ENCODE measurements at places on chromosomes 7 and 10. TPM values are rescaled to one million over a fixed set of nuclear protein-coding genes. Genes with fewer than 3 reads are reported as not detected.

GRCh38 chr7:1973321-1974251 lies 259.2 kb downstream of the MAD1L1 start:
- no peak for DNase-seq

PRRT4 gene
- not detected for total RNA-seq

DNA sequence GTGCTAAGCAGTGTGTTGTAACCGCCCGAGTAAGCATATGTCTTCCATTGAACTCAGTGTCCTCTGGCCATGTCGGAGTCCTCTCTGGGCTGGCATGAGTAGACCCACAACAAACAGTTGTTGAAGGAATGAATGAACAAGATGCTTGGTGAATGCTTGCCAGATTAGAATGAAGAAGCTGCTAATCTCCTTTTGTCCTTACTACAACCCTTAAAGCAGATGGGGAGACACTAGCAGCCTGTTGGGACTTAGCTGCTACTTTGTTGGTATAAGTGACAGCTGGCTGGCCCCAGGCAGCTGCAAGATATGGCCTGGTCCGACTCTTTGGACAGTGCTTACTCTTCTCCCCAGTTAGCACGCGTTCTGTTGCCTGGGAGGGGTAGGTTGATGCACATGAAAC lies 370.1 kb downstream of the RPS24 start:
- DNase-seq = no peak

- DNase-seq = no peak
Measured at GRCh38 chr7:149778696-149779501, 5.5 kb upstream of the ZNF467 start.

TRUB1 gene
- total RNA-seq = 36.6 TPM

GPR85 gene
- 9.1 TPM for total RNA-seq

- DNase-seq = no peak
Measured at GRCh38 chr10:129415215-129416140, 51.6 kb upstream of the MGMT start.

- peak; percentile 39 for DNase-seq
Measured at GRCh38 chr10:51031950-51032349, 42.3 kb upstream of the PRKG1 start.

DRGX gene
- total RNA-seq = not detected

DNA sequence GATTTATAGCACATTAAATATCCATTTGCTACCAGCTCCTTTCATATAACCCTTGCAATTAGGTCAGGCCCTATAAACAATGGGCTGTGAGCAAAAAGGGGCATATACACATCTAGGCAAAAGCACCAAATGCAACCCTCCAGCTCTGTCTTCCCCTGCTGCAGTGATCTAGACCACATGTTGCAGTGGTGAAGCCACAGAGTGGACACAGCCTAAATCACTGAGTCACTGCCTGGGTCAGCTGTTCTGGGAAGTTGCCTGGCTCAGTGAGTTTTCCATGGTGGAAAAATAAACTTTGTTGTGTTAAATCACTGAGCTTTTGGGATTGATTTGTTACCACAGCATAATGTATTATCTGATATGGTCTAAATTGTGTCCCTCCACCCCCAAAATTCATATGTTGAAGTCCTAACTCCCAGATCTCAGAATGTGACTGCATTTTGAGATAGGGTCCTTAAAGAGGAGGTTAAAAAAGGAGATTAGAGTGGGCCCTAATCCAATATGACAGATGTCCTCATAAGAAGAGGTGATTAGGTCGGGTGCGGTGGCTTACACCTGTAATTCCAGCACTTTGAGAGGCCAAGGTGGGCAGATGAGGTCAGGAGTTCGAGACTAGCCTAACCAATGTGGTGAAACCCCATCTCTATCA lies 70.4 kb downstream of the ZFAND4 start:
- DNase-seq = peak; percentile 80
